ENCODE measurements at places on chromosomes 6 and 20.
A peak's percentile ranks its signal among the peaks of the same experiment; 100 is the strongest.

DNA sequence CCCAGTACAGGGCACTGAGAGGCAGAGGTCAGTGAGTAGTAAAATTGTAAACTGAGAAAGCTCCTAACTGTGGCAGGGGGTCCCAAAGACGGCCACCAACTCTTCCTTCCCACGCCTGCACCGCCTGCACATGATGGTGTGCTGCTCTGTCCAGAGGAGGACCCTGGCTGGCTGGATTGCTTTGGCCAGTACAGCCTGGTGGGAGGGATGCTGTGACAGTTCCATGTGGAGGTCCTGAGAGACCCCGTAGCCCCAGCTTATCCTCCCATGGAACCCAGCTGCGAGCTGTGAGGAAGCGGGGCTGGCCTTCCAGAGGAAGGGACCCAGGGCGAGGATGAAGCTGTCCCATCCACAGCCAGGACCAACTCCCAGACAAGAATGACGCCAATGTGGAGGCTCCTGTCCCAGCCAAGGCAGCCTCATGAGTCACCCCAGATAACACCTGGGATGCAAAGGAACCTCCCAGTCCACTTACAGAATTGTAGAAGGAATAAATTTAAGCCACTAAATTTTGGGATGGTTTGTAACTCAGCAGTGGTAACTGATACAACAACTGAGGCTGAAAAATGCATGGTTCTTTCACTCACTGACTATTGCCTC lies 2.0 kb upstream of the ACSS1 start:
- DNase-seq, result no peak

- no peak for DNase-seq
Measured at GRCh38 chr20:19773471-19773870, 15.4 kb downstream of the RIN2 start.

- DNase-seq, result no peak
Measured at GRCh38 chr20:63509088-63509564, 10.2 kb upstream of the EEF1A2 start.

DNA sequence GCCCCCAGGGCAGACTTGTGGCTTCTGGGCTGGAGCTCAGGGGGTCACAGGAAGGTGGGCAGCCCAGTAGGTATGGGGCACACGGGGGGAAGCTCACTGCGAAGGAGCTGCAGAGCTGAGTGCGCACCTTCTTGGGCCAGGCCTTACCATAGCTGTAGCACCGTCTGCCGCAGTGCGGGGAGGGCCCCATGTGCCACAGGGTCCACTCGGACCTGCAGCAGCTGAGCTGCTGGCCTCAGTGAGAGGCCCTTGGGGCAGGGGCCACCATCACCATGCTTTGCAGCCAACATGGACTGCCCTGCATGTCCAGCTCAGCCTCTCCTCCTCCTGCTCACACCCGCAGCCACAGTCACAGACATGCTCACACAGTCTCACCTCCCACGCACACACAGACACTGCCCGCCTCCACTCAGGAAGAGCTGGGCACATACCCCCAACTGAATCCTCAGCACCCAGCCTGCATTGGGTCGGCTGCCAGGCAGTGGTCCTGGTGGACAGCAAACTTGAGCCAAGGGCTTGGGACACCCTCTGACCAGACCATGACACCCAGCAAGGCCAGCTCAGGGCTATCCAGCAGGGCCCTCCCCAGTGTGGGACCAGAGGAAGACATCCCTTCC lies 35.3 kb downstream of the YTHDF1 start:
- DNase-seq, result no peak

DNA sequence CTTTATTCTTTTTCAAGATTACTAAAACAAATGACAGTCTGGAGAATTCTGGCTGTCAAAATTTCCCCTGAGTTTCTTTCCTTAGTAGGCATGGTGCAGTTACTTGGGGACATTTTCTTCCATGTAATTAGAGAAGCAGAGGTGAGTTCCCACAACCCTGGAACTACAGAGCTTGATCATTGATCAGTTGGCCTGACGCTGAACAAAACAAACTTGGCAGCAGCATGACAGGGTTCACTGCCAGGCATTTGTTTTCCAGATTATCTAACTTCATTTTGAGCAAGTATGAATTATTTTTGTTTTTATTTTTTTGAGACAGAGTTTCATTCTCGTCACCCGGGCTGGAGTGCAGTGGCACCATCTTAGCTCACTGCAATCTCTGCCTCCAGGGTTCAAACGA lies 22.6 kb downstream of the IYD start:
- no peak for DNase-seq

DNA sequence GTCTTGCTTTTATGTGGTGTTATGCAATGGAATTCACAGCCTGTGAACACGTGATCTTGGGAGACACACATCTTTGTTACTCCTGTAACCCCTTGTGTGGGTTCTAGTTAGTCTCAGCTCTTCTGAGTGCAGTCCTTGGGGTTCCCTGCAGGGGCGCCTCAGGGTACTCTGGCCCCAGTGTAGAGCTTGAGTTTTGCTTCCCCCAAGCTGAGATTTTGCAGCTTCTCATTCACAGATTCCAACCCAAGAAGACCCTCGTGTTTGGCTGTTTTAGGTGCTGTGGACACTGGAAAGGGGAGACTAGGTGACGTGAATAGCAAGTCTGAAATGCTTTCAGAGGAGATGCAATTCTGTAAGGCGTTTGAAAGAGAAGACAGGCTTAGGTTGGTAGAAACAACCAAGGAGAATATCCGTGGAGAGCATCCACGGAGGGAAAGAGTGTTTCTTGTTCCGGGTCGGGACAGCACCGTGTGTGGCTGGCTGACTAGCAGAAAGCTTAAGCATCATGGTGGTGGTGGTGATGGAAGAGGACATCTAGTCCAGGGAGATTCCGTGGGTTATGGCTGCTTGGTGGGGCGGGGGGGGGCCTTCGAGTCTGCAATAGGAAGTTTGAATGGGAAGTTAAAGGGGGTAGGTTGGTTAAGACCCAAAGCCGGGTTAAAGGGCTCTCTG lies 30.1 kb downstream of the DUSP22 start:
- no peak for DNase-seq

GRCh38 chr20:64112691-64113443 lies 5.5 kb upstream of the NPBWR2 start:
- no peak for DNase-seq

- DNase-seq, result no peak
Measured at GRCh38 chr6:128112494-128112893, 211.6 kb upstream of the THEMIS start.

DNA sequence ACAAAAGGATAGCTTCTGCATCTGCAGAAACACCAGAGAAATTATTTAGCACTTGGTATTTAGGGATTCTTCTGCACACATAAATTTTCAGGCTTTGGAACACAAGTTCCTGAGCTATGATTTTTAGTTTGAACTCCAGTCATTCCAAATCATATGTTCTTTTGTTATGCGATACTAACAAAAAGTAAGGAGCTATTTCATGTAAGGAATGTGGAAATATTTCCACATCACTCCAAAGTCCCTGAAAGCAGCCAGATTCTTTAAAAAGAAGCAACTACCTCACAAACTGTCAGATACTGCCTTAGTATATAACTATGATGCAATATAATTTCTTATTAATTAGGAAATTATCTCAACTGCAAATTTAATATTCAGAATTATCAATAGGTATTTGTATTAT lies 106.9 kb downstream of the RNGTT start:
- no peak for DNase-seq

DNA sequence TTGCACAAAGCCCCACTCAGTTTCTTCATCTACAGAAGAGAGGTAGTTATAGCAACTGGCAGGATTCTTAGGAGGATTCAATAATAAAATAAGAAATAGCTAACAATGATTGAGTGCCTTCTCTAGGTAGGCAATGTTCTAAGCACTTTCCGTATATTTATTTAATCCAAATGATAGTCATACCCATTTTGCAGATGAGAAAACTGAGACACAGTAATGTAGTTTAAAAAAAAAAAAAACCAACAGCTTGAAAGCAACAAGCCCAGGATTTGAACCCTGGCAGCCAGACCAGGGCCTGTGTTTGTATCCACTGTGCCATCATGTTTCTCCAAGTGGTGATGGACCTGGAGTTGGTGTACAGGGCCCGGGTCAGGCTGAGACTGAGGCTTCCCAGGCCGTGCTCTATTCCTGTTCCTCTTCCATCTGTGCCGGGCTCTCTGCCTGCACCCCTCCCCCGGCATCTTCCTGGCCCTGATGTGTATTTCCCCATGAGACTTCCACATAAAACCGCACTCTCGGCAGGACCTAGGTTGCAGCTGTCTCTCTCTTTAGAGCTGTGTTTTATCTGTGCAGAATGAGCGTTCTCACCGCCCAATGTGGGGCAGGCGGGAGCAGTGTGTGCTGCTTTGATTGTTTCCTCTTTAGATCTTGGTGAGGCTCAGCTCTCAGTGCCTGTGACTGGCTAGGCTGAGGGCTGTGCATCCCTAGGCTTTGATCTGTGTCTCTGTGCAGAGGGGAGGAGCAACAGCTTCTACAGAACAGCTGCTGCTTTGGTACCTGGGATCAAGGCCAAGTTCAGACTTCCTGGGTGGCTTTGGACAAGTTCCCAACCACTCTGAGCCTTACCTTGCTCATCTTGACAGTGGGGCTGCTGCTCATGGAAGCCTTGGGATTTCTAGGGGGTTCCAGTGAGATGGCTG lies 49.5 kb downstream of the TOX2 start:
- no peak for DNase-seq

- DNase-seq, result peak; percentile 14
Measured at GRCh38 chr6:47780510-47781356, 1.1 kb upstream of the OPN5 start.

GRCh38 chr6:139853302-139853992 lies 479.0 kb upstream of the CITED2 start:
- no peak for DNase-seq

DNA sequence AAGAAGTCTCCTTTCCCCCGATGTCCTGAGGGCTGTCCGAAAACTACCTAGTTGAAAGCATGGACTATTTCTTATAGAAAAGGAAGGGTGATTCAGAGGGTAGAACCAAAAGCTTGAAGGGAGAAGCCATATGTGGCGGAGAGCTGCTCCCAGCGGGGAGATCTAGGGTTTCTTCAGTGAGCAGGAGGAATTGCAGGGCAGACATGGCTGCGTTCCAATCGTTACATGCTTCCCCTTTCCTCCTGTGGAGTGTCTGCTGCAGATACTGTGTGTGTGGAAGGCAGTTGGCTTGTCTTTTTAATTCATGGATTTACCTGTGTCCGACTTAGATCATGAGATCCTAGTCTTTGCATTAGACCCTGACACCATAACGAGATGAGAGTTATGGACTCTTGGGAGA lies 799.5 kb downstream of the QKI start:
- DNase-seq, result no peak

DNA sequence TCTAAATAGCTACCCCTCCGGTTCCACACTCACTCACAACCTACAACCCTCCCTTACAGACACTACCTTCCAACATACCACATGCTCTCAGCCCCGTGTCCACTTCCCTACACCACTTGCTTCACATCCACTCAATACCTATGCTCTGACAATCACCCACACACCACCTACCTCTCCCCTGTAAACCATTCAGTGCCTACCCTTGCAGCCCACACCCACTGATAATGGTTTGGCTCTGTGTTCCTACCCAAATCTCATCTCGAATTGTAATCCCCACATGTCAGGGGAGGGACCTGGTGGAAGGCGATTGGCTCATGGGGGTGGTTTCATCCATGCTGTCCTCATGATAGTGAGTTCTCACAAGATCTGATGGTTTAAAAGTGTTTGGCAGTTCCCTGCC lies 9.8 kb upstream of the ZNF343 start:
- no peak for DNase-seq

DNA sequence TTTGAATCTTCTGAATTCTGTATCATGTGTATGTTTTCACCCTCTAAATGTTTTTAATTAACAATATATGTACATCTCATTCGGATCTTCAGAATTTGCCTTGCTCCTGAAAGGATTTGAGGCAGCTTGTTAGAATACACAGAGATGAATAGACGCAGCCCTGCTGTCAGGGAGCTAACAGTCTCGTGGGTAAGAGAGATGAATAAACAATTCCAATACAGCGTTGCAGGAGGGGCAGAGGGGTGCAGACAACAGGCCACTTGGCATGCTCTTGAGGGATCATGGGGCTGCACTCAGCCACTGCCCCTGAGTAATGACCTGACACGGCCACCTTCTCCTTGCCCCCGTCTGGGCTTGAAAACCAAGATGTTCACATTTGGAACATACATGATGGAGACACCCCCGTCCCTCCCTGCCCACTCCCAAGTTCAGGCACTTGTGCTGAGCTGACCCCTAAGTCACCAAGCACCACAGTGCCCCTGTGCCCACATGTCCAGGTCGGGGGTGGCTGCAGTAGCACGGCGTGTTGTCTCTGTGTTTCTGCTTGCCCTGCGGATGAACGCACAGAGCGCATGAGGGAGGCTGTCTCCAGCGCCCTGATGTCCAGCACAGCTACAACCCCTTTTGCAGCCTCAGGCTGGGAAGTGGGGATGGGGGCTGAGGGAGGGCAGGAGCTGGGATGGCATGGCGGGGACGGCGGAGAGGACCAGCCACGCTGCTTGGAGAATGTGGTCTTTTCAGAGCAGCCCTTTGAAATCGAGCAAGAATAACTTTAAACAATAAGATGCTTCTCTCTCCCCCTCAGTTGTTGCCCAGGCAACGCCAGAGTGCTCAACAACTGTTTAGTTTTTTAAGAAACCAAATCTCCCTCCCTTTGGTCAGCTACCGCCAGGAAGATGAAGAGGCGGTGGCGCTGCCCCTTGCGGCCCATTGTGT lies 33.0 kb upstream of the CDH22 start:
- DNase-seq, result no peak

DNA sequence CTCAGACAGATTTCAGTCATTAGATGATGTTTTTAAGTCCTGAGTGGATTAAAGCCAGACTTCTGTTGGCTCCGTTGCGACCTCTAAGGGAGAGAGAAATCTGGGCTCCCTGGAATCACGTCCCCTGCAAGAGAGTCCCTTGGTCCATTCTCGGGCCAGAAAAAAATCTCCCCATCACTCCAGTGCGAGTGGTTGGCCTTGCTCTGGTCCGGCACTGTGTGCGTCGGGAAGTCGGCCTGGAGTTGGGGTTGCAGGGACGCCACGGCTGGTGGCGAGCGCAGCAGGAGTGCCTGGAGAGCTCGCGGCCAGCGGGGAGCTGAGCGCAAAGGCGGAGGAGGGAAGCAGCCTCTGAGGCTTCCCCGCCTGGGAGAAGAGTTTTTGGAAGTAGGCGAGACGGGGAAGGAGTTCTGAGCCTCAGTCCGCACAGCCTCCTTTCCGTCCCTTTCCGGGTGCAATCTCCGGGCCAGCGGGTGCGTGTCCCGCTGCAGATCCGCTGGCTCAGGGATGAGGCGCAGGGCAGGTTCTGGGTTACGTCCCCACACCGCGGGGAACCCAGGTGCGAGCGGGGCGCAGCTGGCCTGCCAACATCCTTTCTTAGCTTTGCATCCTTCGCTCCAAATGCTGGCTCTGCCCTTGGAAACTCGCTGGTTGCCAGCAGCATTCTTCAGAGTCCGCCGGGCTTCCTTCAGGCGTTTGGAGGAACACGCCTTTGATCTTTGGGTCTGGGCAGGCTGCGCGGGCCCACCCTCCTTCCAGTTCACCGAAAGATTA lies 6.8 kb downstream of the TCF21 start:
- DNase-seq, result no peak

- no peak for DNase-seq
Measured at GRCh38 chr6:149242883-149243282, 74.6 kb upstream of the TAB2 start.

GRCh38 chr6:107612762-107613415 lies 123.0 kb downstream of the SOBP start:
- no peak for DNase-seq

GRCh38 chr20:61661583-61661982 lies 404.1 kb downstream of the TAF4 start:
- no peak for DNase-seq

- DNase-seq, result no peak
Measured at GRCh38 chr20:24753130-24753529, 195.9 kb upstream of the CST7 start.

- DNase-seq, result no peak
Measured at GRCh38 chr6:24504287-24504648, 9.5 kb downstream of the ALDH5A1 start.

Measured in stimulated activated CD4-positive, alpha-beta T cell treated with anti-CD3 and anti-CD28 coated beads, Interleukin-1b, Interleukin-23, amount 100 ng/mL, for 24 hours (primary cell).